ENCODE measurements at places on chromosomes 16 and 17. TPM values are rescaled to one million over a fixed set of nuclear protein-coding genes. Genes with fewer than 3 reads are reported as not detected.

GRCh38 chr16:86042393-86042792, 143.4 kb downstream of the IRF8 start:
- no peak for DNase-seq

Gene CCL13
- total RNA-seq = 0.45 TPM

Gene HS3ST3B1
- total RNA-seq = 1.4 TPM

GRCh38 chr17:2721603-2722002, 10.0 kb upstream of the CLUH start:
- no peak for DNase-seq

DNA sequence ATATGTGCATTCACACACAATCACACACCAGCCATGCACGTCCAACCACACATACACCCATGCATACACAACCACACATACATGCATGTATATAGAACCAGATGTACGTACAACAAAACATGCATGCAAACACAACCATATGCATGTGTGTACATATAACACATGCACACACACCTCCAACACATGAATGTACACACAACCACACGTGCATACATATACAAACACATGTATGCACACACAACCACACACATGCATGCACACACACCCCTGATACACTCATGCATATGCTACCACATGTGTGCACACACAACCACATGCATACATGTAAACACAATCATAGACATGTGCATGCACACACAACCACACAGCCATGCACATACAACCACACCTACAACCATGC, 52.0 kb upstream of the SDK2 start:
- no peak for DNase-seq

Gene IGFALS
- 0.27 TPM for total RNA-seq

GRCh38 chr16:84839054-84839453, 19.3 kb downstream of the CRISPLD2 start:
- DNase-seq = no peak

DNA sequence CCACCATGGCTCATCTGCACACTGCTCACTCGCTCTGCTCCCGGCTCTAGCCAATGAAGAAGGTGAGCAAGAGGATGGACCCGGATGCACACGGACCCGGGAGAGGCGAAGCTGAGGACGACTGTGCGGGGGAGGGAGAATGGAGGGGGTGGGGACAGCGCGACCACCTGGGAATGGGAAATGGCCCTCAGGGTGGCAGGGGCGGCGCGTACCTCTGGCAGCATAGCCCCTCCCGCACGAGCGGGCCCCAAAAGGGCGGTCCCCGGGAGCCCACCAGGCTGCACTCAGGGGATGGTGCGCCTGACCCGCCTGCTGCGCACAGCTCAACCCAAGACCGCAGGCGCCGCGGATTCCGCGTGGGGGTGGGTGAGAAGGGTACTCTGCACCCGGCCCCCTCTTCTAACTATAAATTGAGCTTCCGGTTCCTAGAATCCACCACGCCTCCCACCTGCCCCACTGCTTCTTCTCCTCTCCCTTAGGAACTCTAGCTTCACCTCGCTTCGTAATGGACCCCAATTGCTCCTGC, 6.1 kb downstream of the MT1H start:
- no peak for DNase-seq

Gene HP
- 0.27 TPM for total RNA-seq

DNA sequence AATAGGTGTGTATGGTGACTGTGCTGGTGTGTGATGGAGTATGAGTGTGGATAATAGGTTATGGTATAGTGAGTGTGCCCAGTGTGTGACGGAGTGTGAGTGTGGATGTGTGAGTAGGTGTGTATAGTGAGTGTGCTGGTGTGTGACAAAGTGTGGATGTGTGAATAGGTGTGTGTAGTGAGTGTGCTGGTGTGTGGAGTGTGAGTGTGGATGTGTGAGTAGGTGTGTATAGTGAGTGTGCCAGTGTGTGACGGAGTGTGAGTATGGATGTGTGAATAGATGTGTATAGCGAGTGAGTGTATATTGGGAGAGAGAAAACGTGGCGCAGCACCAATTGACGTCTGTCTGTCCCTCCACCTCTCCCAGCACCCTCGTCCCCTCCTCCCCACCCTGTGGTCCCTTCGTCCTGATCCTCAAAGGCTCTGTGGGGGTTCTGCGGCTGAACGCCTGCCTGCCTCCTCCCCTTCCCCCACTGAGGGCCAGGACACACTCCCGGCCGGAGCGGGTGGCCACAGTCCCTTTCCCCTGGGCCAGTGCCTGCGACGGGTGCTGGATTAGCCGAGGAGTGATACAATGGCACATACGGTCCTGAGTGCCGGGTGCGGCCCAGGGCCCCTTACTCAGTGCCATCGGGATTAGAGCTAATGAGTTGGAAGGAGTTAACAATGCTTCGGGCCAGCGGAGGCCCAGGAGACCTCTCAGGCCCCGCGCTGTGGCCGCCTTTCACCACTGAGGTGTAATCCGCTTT, 160.0 kb downstream of the MRM1 start:
- no peak for DNase-seq

DNA sequence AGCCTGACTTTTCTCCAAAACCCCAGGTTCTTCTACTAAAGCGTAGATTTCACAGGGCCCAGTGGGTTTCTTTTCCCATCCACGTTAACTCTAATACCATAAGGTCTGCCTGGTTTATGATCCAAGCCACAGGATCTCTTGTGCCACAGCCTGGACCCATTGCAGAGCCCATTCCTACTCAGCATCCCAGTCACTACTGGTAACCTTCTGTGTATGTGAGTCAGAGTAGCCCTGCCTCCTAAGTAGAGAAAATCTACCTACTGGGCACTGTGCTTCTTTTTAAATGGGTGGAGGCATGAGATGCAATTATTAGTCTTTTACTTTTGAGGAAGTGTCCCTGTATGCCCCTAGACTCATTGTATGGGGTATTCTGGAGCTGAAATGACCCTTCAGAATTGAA, 13.5 kb downstream of the CCL11 start:
- no peak for DNase-seq

Gene SPN
- total RNA-seq = 0.36 TPM

Gene ASGR1
- 11.2 TPM for total RNA-seq

GRCh38 chr17:18327093-18327492, 12.0 kb downstream of the SMCR8 start:
- DNase-seq = no peak

- DNase-seq = no peak
Measured at GRCh38 chr17:67523101-67523500, 146.0 kb downstream of the PITPNC1 start.

DNA sequence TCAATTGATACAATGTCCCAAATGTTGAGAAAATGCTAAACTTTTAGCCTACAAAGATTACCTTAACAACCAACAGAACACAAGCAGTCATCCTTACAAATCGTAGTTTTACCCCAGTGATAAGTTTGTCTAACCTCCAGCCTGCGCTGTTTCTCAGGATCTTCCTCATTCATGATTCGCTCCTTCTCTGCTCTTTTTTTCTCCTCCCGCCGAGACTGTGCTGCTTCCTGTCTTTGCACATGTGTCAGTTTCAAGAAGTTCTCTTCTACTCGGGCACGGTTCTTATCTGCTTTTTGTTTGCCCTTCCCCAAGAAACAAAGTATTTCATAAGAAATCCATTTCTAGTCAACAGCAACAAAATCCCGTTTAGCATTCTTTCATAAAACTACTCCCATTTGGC, 10.2 kb upstream of the STRADA start:
- DNase-seq = no peak

Gene UMOD
- total RNA-seq = not detected

Gene TAC4
- total RNA-seq = not detected

DNA sequence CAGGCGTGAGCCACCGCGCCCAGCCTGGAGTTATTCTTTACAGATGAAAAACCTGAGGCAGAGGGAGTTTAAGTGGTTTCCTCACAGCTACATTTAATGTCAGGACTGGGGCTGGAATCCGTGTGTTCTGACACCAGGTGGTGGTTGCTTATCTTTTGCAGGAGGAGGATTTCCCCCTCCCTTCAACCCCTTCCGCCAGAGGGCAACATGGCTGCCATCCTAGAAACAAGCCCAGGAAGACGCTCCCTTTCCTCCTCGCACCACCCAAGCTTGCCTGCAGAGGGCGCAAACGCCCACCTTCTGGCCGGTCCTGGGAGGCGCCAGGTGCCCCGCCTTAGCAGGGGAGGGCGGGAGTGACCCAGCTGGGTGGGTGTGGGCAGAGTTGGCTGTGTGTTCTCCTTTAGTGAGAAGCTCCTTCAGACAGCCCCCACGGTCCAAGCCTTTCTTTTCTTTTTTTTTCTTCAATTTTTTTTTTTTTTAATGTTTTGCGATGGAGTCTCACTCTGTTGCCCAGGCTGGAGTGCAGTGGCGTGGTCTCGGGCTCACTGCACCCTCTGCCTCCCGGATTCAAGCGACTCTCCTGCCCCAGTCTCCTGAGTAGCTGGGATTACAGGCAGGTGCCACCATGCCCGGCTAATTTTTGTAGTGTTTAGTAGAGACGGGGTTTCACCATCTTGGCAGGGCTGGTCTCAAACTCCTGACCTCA, 9.9 kb upstream of the RAP1GAP2 start:
- DNase-seq = peak; percentile 86

- no peak for DNase-seq
Measured at GRCh38 chr16:88910284-88911135, 44.0 kb upstream of the PABPN1L start.

Gene GAS2L2
- 0.36 TPM for total RNA-seq
